ENCODE measurements at places on chromosomes 6 and 20.

- DNase-seq: no peak
Measured at GRCh38 chr6:170454512-170455285, 98.4 kb downstream of the PSMB1 start.

GRCh38 chr6:92688342-92688741 is 731.0 kb downstream of the EPHA7 start:
- no peak for DNase-seq

- no peak for DNase-seq
Measured at GRCh38 chr6:90611543-90612312, 24.9 kb upstream of the MAP3K7 start.

- DNase-seq: no peak
Measured at GRCh38 chr6:50717734-50718457, 4.6 kb downstream of the TFAP2D start.

DNA sequence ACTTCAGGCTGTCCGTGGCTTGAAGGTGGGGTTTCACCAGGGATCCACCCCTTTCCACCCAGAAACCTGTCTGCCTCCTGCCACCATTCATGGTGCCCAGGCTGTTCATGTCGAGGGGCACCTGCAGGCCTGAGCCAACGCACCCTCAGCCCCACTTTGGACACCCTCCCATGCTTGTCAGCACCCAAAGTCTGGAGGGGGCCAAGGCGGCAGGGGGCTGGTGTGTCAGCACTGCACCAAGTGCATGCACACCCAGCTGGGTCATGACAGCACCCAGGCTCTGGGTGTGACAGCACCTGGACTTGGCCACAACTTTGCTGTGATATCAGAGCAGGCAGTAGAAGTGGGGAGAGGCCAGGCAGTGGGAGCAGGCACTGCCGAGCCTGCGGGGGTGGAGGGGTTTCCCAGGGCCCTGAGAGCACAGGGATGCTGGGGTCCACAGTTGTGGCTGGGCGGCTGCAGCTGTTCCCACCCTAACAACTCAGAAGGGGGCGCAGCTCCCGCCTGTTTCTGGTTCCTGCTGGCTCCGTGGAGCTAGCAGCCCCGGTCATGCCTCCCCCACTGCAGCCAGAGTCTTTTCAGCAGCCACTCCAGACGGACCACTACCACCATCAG is 33.3 kb upstream of the GRM4 start:
- no peak for DNase-seq

DNA sequence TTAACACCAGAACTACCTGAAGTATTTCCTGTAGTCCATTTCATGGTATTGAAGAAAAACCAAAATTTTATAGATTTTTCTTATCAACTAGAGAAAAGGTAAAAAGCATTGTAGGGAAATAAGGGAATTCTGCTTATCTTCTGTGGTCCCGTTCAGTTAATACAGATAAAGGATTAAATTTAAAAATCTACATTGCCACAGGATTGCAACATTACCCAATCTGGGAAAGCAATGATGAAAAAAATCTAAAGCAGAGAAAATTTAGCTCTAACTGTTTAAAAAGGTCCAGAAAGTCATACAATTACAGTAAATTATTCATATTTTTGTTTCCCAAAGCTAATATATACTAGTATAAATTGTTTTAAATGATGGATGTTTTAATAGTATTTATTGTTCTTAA is 18.0 kb downstream of the POLH start:
- no peak for DNase-seq

GRCh38 chr20:42261766-42262270 is 643.6 kb upstream of the CHD6 start:
- DNase-seq: no peak

DNA sequence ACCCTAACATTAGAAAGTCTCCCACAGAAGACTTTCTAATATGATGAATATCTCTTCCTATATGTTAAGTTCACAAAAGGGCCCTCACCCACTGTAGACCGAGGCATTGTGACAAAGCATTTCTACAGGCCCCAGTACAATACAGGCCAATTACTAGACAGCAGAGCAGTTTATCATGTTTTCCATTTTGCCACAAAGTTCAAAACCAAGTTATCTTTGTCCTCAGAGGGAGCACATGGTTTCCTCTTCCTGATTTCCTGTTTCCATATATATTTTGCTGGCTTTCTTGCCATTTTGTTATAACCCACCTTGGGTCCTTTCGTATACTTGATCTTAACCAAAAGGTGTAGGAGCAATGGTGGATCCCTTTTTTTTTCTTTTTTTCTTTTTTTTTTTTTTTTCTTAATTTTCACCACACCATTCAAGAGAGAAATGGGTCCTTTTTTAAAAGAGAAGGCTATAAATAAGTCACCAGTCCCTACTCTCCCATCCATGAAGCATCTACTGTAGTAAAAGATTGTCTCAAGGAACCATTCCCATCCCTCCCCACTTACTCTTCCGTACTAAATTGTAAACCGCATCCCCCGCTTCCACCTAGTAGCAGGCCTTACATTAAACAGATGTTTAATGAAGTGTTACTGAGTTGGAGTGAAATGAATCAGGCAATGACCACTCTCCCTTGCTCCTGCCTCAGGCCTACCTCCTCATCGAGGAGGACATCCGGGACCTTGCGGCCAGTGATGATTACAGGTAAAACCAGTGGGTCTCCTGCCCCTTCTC is 2.1 kb upstream of the UBE2C start:
- DNase-seq: no peak

- DNase-seq: no peak
Measured at GRCh38 chr20:43404878-43405277, 52.8 kb upstream of the SRSF6 start.

- DNase-seq: no peak
Measured at GRCh38 chr6:131523988-131524673, 48.9 kb upstream of the ARG1 start.

- no peak for DNase-seq
Measured at GRCh38 chr6:162638931-162639574, 88.5 kb downstream of the PRKN start.

GRCh38 chr20:21099751-21100577 is 6.2 kb downstream of the LINC00237 start:
- DNase-seq: no peak

DNA sequence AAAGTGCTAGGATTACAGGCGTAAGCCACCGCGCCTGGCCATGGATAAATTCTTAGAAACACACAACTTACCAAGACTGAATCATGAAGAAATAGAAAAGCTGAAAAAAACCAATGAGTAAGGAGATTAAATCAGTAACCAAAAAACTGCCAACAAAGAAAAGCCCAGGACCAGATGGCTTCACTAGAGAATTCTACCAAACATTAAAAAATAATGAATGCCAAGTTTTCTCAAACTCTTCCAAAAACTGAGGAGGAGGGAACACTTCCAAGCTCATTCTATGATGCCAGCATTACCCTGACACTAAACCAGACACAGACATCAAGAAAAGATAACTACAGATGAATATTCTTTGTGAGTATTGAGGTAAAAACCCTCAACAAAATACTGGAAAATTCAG is 44.3 kb downstream of the USP49 start:
- DNase-seq: no peak

- DNase-seq: no peak
Measured at GRCh38 chr6:135128268-135128914, 52.7 kb upstream of the MYB start.

- DNase-seq: no peak
Measured at GRCh38 chr6:170147832-170148708, 142.8 kb downstream of the DLL1 start.

DNA sequence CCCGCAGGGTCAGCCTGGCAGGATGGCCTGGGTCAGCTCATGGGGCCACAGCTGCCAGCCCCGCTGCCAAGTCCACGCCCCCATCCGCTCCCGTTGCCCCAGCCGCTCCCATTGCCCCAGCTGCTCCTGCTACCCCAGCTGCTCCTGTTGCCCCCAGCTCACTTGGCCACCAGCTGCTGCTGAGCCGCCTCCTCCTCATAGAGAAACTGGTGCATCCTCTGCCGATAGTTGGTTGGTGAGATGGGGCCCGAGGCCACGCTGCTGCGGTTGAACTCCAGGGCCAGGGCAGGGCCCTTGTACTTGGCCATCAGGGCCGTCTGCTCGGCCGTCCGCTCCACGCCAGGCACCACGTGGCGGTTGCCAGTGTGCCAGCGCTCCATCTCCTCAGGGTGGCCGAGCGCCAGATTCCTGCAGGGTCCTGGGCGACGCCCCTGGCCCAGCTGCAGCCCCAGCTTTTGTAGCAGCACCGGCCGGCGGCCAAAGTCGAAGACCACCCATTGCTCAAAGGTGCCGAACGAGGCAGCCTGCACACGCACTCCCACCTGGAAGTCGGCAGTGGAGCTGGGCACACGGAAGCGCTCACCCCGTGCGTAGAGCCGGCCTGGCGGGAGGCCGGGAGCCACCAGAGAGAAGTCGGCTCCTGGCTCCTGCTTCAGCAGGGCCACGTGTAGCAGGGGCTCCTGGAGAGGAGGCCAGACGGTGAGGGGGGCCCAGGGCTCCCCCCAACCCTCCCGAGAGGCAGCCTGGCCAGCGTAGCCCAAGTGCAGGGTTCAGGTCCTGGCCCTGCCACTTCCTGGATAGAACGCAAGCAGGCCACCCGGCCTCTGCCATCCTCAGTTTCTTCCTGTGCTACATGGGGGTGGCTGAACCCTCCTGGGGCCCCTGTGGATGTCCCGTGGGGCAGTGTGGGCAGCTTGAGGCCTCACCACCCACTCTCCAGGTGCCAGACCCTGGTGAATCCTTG is 4.8 kb downstream of the HELZ2 start:
- DNase-seq: no peak

- DNase-seq: no peak
Measured at GRCh38 chr6:169097381-169097959, 156.2 kb downstream of the THBS2 start.

- DNase-seq: no peak
Measured at GRCh38 chr6:1068068-1068467, 243.8 kb upstream of the FOXQ1 start.

DNA sequence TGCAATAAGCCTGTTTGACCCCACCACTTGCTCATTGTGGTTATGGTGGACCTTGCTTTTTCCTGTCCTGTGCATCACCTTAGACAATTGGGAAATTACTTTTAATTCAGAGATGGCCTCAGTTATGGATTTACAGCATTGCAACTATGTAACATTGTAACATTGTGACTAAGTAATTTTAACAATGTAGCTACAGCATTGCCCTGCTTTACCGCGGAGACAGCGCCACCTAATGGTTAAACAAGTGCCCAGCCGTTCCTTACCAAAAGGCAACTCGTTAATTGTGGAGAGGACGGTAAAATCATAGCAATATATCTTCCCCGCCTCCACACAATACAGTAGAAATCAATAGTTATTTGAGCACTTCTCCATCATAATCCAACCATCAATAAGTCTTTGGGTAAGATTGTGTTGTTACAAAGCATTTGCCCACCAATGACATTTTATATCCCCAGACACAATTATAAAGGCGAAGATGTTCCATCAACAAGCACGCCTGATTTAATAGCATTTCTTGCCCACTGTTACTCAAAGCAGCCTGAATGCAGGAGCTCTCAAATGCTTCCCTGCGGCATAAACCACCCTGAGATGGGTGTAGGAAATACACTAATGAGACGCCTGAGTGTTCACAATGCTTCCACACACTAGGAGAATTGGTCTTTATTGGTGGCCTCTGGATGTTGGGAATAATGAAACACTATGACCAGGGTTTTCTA is 93.7 kb downstream of the PROKR2 start:
- DNase-seq: peak; percentile 55

- no peak for DNase-seq
Measured at GRCh38 chr6:14722001-14722562, 523.8 kb upstream of the JARID2 start.

GRCh38 chr20:47774131-47774777 is 11.0 kb downstream of the SULF2 start:
- no peak for DNase-seq

- DNase-seq: no peak
Measured at GRCh38 chr6:150211700-150212511, 69.1 kb downstream of the PPP1R14C start.

DNA sequence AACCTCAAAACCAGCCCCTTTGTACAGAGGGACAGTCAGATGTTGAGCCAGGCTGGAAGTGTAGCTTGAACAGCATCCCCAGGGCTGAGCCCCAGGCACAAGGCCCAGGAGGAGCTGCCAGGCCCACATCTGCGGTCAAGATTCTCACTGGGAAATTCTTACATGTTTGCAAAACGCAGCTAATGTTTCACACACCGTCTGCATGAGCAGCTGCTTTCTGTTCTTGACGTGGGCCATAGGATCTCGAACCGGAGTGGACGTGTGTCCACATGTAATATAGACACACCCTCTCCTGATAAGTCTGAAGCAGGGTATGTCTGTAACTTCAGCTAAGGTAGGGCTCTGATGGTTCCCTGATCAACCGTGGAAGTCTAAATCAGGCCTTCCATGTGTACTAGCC is 41.3 kb upstream of the TRAF3IP2 start:
- DNase-seq: no peak

DNA sequence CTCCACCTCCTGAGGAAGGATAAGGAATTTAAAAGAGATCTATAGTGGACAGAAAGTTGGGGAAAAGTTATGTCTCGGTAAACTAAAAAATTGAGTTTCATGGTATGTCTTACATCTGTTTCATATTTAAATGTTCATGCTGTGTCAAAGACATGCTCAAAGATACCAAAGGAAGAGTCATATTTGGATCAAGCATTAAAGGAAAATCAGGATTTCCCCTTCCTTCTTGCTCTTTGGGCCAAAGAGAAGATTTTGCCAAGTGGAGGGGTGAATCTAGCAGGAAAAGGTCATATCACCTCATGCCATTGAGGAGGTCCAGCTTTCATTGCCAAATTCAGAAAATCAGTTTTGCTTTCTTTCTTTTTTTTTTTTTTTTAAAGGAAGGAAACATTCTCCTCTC is 192.4 kb downstream of the OGFRL1 start:
- DNase-seq: no peak

GRCh38 chr6:63269470-63269869 is 50.3 kb downstream of the LGSN start:
- no peak for DNase-seq

GRCh38 chr20:10603971-10604864 is 69.6 kb downstream of the JAG1 start:
- no peak for DNase-seq

- DNase-seq: peak; percentile 65
Measured at GRCh38 chr20:431012-431904, 23.2 kb downstream of the RBCK1 start.

GRCh38 chr20:37379967-37380828 is 34.3 kb downstream of the SRC start:
- DNase-seq: peak; percentile 41

GRCh38 chr6:131914234-131914633 is 36.9 kb downstream of the CCN2 start:
- no peak for DNase-seq

GRCh38 chr6:41503827-41504465 is 42.2 kb upstream of the FOXP4 start:
- no peak for DNase-seq

- no peak for DNase-seq
Measured at GRCh38 chr6:42251911-42252637, 34.4 kb upstream of the MRPS10 start.

- DNase-seq: no peak
Measured at GRCh38 chr6:169167581-169168301, 85.9 kb downstream of the THBS2 start.
